ENCODE measurements at places on chromosomes 13 and 19.

- no peak for DNase-seq
Measured at GRCh38 chr13:23921451-23921888, 24.2 kb upstream of the C1QTNF9B start.

- DNase-seq, result no peak
Measured at GRCh38 chr19:53333066-53333462, 485 bp upstream of the ZNF845 start.

DNA sequence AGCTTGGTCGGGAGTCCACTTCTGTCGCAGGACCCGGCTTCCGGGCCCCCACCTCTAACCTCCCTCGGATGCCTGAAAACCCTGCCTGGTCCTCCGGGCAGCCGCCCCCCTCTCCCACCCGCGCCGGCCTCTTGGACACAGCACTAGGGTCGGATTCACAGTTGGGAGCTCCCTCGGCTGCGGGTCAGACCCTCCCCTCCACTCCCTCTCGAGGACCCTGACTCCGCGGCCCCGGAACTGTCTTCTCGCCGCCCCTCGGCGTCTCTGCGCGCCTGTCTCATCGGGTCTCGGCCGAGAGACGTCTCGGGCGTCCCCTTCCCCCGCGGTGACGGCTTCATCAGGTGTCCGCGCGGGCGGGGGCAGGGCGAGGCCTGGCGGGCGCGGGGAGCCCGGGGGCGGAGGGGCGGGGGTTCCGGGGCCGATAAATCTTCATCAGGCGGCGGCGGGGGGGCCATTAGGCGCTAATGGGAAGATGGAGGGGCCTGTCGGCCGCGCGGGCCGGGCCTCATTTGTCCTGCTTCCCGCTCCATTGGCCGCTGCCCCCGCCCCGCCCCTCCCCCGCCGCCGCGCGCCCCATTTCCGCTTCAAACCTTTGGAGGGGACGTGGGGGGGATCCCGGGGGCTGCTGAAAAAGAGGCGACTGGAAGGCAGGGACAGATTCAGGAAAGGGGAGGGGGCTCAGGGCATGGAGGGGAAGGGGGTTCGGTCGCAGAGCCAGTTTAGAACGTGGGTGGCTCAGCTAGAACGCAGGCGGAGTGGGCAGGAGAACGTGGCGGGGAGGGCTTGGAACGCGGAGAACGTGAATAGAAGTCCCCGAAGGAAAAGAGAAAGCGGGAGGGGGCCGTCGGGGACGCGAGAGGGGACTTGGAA lies 11.8 kb upstream of the ERFL start:
- DNase-seq, result no peak

DNA sequence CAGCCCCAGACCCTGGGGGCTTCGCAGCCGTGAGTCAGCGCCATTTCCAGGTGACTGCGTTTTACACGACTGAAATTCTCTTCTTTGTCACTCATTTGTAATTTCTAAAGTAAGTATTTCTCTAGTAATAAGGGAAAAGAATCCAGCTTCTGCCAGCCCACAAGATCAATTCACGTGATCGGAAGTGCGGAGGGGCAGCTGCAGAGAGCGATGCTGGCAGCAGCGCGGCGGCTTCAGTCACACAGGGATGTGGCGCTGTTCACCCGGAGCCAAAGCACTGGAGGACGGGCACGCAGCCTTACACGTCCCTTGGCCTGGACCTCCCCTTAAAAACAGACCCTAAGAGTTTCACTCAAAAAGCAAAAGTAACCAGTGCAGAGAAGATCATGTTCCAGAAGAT lies 18.4 kb downstream of the GRTP1 start:
- DNase-seq, result no peak

DNA sequence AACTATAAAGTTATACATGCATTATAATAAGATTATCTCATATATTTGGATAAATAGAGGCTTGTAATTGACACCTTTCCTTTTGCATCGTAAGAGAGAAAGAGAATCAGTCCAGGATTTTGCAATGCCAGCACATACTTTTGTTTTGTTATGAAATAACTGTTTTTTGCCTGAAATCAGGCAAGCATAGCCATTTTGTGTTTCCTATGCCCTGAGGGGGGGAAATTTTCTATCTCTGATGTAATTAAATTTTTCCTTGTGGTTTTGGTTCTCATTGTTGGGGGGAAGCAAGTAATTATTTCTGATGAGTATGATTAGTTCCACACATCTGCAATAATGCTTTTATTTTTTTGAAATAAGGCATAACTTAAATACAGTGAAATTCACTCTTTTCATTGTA lies 229.4 kb downstream of the NDFIP2 start:
- DNase-seq, result no peak

DNA sequence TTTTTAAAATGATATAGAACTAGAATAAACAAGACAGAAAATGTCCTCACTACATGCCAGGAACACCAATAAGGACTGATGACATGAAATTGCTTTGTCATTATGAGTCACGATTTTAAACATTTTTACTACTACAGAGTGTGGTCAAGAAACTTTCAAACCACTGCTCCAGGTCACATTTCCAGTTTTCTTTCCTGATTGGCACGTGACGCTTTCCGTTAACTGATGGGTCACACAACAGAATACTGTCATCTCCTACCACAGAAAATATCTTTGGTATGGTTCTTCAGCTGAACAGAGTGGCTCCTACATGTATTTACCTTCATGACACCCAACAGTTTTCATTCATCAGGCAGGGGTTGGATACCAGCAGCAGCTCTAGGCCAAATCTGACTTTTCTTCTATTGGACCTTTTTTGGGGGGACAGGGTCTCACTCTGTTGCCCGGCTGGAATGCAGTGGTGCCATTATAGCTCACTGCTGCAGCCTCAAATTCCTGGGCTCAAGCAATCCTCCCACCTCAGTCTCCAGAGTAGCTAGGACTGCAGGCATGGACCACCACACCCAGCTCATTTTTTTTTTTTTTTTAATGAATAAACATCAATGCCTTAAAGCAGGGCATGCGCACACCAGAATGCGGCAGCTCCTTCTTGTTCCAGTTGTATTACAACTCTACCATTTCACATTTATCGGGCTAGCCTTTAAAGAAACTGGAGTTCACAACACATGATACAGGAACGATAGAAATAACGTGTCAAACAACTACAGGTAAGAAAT lies 147.4 kb downstream of the RNF17 start:
- no peak for DNase-seq

GRCh38 chr13:110367620-110368019 lies 60.5 kb downstream of the COL4A2 start:
- no peak for DNase-seq

DNA sequence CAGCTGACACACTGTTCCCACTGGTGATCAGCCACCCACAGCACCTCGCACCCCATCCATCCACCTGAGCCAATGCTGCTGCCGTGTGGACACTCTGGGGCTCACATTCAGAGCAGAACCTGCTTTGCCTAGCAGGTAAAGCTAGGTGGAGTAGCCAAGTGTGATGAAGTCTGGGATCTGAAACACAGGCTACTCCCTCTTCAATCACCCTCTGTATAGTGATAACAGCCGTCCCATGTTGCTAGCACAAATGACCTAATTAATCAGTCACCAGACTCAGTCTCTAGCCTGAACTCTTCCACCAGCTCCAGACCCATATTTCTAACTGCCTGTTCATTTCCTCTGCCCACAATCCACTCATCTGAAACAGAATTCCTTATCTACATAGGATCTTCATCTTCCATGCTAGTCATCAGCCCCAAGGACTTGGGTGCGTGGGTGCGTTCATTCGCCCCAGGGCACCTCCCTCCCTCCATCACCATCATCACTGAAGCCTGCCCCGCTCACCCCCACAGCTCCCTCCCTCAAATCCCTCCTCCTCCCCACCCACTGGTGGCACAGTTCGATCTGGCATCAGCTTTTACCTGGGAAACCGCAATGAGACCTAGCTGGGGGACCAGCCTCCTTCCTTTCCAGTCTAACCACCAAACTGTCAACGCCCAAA lies 19.8 kb downstream of the STK24 start:
- no peak for DNase-seq

GRCh38 chr19:45670670-45671453 lies 2.8 kb downstream of the GIPR start:
- DNase-seq, result no peak

DNA sequence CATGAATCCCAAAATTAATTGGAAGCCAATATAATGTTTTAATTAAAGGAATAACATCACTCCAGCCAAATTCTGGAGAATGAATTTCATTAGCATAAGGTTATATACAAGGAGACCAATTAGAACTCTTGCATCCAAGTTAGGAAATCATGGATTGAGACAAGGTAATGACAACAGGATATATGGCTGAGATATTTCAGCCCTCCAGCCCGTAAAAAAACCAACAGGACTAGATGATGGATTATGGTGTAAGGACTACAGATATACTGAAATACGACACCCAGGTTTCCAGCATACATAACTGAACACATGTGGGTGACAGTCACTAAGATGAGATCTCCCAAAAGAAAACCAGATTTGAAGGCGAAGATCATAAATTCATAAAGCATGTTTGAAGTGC lies 56.5 kb downstream of the TSC22D1 start:
- DNase-seq, result no peak

- no peak for DNase-seq
Measured at GRCh38 chr13:103349211-103349980, 283.2 kb upstream of the SLC10A2 start.

DNA sequence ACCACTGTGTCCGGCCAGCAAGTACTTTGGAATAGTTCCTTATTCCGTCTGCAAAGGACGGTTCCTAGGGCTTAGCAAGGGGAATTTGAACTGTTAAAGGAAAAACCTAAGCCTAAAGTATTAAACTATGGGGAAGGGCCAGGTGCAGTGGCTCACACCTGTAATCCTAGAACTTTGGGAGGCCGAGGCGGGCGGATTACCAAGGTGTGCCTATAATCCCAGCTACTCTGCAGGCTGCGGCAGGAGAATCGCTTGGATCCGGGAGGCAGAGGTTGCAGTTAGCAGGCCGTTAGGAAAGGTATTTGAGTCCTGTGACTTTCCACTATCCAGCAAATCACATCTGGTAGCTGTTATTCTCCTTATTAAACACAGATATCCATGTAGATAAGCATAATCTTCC lies 9.4 kb upstream of the RAB20 start:
- DNase-seq, result no peak

Measured in vagina (tissue), 2 donors.